ENCODE measurements at places on chromosomes 11 and 22.

GRCh38 chr11:76728778-76729177 lies 54.4 kb upstream of the TSKU start:
- no peak overlapping the region for H3K27ac ChIP-seq
- peaks cover 32% of the 10 kb centered on the region for H3K27me3 ChIP-seq
- no peak for DNase-seq
- no peaks in the 10 kb centered on the region for H3K36me3 ChIP-seq
- H3K4me3 ChIP-seq, result no peak overlapping the region
- H3K4me1 ChIP-seq, result no peaks in the 10 kb centered on the region

DNA sequence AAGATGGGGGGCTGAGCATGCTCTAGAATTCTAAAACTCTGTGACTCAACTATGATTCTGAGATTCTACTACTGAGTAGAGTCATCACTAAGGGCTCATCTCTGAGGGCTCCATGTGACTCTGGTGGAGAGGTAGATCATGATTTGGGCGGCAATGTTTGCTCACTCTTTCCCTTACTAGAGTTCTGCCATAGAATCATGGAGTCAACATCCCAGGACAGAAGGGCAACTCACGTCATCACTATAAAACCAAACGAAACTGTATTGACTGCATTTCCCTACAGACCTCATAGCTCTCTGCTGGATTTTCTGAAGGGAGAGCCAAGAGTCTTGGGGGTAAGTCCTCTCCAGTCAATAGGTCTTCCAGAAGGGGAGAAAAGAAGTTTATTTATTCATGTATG lies at the start of gene MS4A14:
Gene MS4A14 (plus strand): TSS at position 78 of the 400 bp plus-strand sequence. CDS start 120 bp downstream, at position 198.
- DNase-seq, result no peak
- no peaks in the 10 kb centered on the region for H3K36me3 ChIP-seq
- no peaks in the 10 kb centered on the region for H3K4me1 ChIP-seq
- no peak within 1 kb of the TSS for H3K27ac ChIP-seq

DNA sequence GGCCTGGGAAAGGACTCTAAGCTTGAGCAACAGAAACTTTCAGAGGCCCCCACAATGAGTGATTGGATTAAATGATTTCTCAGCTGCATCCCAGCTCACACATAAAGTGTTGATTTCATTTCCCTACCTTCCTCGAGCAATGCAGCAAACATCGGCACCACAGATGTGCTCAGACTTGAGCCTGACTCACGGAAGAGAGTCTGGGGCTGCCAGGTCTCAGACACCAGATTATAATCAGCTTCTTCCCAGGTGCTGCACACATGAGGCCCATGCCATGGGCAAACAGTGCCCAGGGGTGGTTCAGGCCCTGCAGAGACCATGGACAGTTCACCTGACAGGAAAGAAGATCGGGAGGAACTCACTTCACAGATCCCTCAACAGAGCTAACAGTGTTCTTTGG lies 226.6 kb upstream of the TENM4 start:
- no peak overlapping the region for H3K27ac ChIP-seq
- DNase-seq, result no peak
- no peak overlapping the region for H3K4me3 ChIP-seq
- H3K36me3 ChIP-seq, result no peaks in the 10 kb centered on the region
- H3K4me1 ChIP-seq, result no peaks in the 10 kb centered on the region
- H3K27me3 ChIP-seq, result peaks cover 28% of the 10 kb centered on the region

DNA sequence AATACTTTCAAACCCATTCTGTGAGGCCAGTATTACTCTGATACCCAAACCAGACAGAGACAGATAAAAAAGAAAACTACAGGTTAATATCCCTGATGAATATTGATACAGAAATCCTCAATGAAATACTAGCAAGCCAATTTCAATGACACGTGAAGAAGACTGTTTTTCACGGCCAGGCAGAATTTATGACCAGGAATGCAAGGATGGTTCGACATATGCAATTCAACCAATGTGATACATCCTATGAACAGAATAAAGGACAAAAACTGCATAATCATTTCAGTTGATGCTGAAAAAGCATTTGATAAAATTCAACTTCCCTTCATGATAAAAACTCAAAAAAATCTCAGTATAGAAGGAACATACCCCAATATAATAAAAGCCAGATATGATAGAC lies 44.5 kb downstream of the SLC22A24 start:
- H3K36me3 ChIP-seq, result no peaks in the 10 kb centered on the region
- no peak overlapping the region for H3K4me3 ChIP-seq
- H3K4me1 ChIP-seq, result no peaks in the 10 kb centered on the region
- no peaks in the 10 kb centered on the region for H3K27me3 ChIP-seq
- H3K27ac ChIP-seq, result no peak overlapping the region

GRCh38 chr22:36052505-36052941 lies 23.9 kb upstream of the RBFOX2 start:
- DNase-seq, result peak; percentile 48
- no peak overlapping the region for H3K27ac ChIP-seq
- H3K4me1 ChIP-seq, result no peaks in the 10 kb centered on the region
- H3K36me3 ChIP-seq, result no peaks in the 10 kb centered on the region
- no peak overlapping the region for H3K4me3 ChIP-seq
- H3K27me3 ChIP-seq, result no peaks in the 10 kb centered on the region

- peaks cover 3% of the 10 kb centered on the region for H3K4me1 ChIP-seq
- DNase-seq, result no peak
- no peak overlapping the region for H3K4me3 ChIP-seq
- H3K27ac ChIP-seq, result no peak overlapping the region
Measured at GRCh38 chr11:115911613-115912346, 407.6 kb upstream of the CADM1 start.

GRCh38 chr22:27845644-27846043 lies 44.1 kb upstream of the MN1 start:
- no peak overlapping the region for H3K4me3 ChIP-seq
- peaks cover 14% of the 10 kb centered on the region for H3K4me1 ChIP-seq
- no peak overlapping the region for H3K27ac ChIP-seq

All from endodermal cell (in vitro differentiated cells).